ENCODE measurements at places on chromosomes 1 and 21.

DNA sequence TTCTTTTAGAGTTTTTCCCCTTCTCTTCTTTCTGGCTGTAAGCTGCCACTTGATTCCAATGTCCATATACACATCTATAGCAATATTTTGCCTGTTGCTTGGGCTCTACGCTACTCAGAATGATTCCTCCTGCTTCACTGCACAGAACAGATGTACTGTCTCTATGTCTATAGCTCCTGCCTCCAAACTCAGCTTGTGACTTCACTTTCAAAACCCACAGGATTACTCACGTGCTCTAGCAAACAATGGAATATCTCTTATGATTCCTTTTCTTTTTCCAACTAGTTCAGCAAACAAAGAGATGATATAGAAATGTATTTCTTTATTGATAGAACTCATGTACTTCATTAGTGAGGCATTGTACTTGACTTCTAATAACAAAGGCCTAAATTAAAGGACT, 80.5 kb upstream of the SOX13 start:
- DNase-seq: no peak

DNA sequence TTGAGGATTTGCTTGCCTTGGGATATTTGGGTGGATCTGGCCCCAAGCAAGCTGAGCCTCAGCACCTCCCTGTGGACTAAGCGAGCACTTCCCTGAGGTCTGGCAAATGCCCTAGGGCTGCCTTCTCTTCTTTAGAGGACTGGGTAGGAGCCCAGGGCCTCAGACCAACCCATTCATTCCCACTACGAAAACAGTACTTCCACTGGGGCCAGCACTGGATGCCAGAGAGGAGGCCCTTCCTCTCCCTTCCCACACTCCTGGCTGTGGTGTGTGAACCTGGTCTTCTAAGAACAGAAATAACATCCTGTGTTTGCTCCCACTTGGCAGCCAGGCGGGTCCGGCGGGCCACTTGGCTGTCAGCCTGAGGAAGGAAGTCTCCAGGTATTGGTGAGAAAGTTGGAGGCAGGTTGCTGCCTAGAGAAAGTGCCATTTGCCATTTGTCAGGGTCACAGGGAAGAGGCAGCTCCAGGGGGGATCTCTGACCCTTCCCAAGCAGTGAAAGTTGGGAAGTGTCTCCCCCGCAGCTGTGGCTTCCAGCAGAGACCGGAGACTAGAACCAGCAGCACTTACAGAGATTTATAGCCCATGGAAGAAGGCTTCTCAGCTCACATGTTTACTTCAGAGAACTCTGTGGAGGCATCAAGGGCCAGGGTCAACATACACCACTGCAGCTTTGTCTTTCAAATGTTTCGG, 323.5 kb downstream of the SIPA1L2 start:
- DNase-seq: no peak

DNA sequence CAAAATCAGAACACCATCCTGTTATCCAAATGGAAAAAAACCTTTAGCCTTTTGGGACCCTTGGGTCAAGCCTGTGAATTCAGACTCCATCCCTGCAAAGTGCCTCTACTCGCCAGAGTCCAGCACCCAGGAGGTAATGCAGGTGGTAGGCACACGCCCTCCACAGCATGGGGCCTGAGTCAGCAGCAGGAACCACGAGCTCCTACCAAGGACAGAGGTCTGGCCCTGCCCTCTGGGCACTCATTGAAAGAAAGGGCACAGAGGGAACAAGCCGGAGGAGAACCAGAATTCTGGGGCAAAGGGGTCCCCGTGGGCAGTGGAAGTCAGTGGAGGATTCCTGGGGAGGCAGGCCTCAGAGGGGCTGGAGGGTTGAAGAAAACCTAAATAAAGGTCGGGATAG, 438.1 kb downstream of the NPHP4 start:
- DNase-seq: no peak

DNA sequence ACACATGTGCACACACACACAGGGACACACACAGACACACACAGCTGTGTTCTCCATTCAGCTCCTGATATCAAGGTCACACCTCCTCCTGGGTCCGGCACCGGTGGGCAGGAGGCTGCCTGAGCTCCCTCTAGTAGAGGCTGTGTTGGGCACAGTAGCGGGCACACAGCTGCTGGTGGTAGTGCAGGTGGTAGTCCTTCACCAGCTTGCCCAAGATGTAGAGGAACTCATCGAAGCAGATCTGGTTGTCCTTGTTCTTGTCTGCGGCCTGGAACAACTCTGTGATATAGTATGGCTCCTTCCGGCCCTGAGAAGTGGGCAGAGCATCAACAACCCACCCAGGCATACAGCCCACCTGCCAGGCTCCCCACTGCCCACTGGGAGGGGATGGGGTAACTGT, 5.6 kb upstream of the S100A8 start:
- DNase-seq: no peak

DNA sequence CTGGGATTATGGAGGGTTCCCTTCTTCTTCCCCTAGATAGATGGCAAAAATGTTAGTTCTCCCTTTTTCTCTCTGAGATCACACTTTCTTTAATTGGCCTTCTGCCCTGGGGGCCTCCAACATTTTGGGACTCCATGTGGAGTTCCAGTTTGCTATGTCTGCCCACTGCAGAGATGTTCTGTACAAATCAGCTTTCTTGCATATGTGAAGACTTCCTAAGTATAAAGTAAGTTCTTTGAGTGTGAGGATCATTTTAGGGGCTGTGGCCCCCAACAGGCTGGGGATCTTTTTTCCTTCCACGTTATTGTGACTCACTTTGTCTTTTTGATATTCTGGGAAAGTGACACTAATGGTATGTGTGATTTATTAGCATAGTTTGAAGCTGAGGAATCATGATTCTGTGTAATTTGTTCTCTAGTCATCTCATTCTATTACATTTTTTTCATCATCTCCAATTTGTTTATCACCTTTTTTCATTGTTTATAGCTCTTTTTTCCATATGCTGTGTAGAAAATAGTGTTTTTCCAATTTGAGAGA, 48.2 kb downstream of the HHAT start:
- DNase-seq: peak; percentile 72

Data from fibroblast of skin of scalp (primary cell).